DMS79 (cell line): ENCODE measurements at places on chromosomes 7 and 10.

- DNase-seq: no peak
These were observed 132.8 kb downstream of the PTPN20 start for GRCh38 chr10:47043928-47044538.

DNA sequence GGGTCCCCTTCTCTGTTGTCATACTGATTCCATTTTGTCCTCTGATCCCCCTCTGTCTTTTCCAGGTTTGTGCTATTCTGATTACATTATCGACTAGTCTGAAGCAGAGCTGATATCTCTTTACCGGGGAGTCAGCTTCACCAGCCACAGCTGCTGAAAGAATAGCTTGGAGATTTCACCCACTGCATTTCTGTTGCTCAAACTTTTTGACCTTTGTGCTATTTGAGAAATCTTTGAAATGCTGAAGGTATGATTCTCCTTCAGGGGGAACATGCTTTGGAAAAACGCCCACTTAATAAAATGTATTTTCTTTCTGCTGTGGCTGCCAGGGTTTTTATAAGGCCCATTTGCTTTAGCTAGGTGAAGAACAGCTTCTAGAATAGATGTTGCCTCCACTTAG is 197.8 kb upstream of the TCF7L2 start:
- no peak for DNase-seq

DNA sequence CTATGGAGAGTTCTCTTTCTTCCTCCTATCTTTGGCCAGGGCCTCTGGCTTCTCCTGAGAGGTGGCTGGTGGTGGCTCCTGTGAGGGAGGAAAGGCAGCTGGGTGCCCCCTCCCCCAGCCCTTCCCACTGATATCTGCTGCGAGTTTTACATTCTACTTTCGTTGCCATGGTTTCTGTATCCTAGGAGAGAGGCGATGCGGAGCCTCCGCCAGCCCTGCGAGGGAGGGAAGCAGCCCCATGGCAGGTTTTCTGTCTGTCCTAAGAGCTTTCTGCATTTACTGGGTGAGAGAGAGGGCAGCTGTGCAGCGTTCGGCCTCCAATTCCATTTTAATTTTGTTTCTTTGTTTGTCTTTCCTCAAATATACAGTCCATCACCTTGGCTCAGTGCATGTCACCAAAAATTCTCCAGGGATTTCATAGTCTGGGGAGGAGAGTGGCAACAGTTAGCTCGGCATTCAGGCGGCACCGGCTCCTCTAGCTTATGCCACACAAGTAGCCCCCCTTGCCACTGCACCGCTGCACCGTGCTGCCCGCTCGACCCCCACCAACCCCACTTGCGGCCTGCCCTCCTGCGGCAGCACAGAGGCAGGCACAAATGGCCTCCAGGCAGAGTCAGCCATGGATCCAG is 20.4 kb downstream of the DNAJB12 start:
- peak; percentile 51 for DNase-seq

DNA sequence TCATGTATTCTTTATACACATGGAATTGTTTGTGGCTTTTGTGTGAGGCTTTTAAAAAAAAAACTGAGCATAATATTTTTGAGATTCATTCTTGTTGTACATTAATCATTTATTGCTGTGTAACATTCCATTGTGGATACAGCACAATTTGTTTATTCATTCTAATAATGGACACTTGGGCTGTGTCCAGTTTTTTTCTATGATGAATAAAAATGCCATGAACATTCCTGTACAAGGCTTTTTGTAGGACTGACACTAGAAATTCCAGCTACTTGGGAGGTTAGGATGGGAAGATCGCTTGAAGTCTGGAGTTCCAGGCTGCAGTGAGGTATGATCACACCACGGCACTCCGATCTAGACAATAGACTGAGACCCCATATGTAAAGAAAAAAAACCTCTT is 254.3 kb upstream of the CACNA2D1 start:
- no peak for DNase-seq

DNA sequence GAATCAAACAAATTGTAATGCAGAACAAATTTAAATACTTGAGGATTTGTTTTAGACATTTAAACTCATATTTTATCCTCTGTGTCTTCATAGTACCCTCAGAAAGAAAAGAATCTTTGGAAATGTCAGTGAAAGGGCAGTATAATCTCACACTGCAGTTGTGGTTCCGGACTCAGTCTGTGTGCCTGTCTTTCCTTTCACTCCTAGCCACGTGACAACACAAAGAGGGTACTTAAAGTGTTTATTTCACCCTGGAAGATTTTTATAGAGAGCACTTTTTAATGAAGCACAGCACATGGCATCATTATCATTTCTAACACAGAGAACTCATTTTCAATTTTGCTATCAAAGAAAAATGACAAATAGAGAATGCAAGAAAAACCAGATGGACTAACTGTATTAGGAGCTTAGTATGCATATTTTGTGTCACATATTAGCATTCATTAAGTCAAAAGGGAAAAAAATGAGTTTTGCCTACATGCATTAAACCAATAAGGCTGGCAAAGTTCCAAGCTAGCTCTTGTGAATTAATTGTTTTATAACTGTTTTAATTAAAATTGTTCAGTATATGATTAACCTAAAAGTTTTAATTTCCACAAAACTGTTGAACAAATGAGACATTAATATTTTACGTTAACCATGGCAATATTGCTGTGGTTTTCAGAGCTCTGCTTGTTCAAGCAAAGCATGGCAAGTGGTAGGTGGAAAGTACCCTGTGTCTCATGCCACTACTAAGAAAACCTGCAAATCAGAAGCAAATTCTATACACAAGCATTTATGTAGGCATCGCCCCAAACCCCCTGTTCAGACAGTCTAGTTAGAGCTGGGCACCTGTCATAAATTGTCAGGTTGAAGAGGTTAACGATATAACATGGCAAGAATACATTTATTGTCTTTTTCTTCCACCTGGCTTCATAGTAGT is 65.9 kb downstream of the AUTS2 start:
- DNase-seq: peak; percentile 65

- DNase-seq: no peak
These were observed 4.8 kb upstream of the KNDC1 start for GRCh38 chr10:133154996-133155778.

DNA sequence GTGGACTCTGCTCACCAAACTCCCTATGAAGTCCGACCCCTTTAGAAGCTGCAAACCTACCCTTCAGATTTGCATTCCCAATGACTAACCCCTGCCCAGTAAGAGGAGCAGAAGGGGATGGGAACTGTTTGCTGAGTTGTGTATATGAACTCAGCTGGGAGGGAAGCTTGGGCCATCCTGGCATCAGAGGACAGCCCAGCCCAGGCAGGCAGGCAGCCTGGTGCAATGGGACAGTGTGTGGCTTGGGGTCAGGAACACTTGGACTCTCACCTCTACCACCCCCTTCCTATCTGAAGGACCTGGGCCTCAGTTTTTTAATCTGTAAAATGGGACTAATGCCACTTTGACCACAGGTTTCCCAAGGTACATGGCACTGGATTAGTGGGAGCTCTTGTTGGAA is 147.4 kb upstream of the GPR26 start:
- DNase-seq: no peak

- no peak for DNase-seq
These were observed 577 bp upstream of the DDX21 start for GRCh38 chr10:68955355-68955831.

- no peak for DNase-seq
These were observed 1219.4 kb downstream of the TYW1 start for GRCh38 chr7:68216051-68216450.

GRCh38 chr10:106917452-106918055 is 247.0 kb downstream of the SORCS1 start:
- DNase-seq: no peak

- no peak for DNase-seq
These were observed 3.3 kb downstream of the MUC3A start for GRCh38 chr7:100952641-100953040.

DNA sequence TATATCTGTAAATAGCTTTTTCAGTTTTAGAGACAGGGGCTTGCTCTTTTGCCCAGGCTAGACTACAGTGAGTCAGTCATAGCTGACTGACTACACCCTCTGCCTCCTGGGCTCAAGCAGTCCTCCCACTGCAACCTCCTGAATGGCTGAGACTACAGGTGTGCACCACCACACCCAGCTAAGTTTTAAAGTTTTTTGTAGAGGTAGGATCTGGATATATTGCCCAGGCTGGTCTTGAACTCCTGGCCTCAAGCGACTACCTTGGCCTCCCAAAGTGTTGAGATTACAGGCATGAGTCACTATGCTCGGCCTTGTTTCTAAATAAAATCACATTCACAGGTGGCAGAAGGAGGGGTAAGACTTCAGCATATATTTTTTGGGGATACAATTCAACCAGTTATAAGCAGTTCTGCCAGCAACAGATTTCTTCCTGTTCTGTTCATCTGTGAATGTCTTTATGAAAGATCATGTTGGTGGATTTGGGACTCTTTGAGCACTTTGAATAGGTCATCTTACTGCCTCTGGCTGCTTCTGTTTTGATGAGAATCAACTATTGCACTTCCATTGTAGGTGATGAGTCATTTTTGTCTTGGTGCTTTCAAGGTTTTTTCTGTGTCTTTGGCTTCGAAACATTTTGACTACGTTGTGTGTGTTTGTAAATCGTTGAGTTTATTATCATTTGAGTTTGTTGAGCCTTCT is 15.7 kb downstream of the RBM33 start:
- no peak for DNase-seq

- DNase-seq: no peak
These were observed 20.7 kb downstream of the WAPL start for GRCh38 chr10:86500846-86501245.

- no peak for DNase-seq
These were observed 2.0 kb downstream of the GARS1 start for GRCh38 chr7:30596721-30597120.
